ENCODE measurements at places on chromosomes 5 and 9. TPM values are rescaled to one million over a fixed set of nuclear protein-coding genes. Genes with fewer than 3 reads are reported as not detected.

The TMEM215 gene
- not detected for total RNA-seq

DNA sequence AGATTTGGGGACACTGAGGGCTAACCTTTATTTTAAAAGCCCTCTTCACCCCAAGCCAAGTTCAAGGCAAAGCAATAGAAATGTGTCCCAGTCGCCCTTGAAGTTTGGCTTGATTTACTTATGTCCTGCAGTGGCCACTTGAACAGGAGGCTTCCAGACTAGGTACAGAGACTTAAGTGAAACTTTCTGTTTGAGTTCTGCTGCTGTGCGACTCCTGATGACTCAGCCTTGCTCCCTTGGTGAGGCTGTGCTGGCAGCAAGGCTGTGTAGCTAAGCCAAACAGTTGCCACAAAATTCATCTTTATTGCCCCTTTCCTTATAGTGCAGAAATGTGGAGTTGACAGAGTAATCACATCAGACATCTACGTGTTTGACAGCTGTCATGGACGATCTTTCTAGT is 68.8 kb upstream of the NTRK2 start:
- no peak for DNase-seq

- no peak for DNase-seq
These were observed 119.3 kb downstream of the NMUR2 start for GRCh38 chr5:152285764-152286163.

DNA sequence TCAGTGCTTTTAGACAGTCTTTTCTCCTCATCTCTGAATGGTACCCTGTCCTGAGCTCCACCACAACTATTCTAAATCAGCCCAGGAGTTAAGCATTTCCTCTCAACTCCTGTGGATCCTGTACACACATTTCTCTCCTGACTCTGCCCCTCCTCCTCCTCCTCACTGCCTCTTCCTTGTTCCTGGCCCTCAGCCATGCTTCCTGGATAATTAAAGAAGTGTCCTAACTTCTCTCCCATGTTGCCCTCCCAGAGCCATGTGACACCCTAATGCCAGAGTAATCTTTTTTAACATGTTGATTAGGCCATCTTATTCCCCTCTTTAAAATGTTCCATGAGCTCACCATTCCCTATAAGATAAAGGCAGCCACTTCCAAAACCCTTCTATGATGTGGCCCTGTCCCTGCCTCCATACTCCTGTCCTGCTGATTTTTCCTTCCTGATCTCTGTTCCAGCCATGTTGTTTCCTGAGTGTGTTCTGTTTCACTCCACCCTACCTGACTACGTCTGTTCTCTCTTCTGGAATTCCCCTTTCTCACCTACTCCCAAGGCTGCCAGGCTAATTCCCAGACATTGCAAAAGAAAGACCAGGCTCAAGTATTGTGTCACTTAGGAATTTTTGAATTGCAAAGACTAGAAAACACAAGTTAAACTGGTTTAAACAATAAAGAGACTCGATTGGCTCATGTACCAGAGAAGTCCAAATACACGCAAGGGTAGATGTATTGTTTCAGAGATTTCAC is 295.2 kb downstream of the MAST4 start:
- no peak for DNase-seq

- no peak for DNase-seq
These were observed 151.4 kb upstream of the RETREG1 start for GRCh38 chr5:16768184-16768583.

The GMCL2 gene
- total RNA-seq, result not detected

- DNase-seq, result no peak
These were observed 24.5 kb upstream of the FCN1 start for GRCh38 chr9:134942011-134942787.

The INSL4 gene
- total RNA-seq, result not detected

DNA sequence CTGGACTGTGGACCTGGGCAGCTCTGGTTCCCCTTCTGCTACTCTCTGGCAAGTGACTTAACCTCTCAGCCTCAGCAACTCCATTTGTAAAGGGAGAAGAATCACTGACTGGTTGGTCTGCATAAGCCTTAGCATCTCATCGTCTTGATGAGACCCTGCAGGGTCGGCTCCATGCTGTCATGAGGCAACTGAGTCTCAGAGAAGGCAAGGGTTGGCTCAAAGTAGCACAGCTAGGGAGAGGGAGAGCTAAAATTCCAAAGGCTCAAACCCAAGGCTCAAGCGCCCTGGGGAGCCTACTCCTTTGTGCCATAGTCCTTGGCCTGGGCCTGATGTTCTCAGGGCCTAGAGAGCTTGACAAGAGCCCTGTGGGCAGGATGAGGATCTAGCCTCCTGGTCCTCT is 4.5 kb downstream of the FGFR4 start:
- no peak for DNase-seq
